ENCODE measurements at places on chromosomes 2 and 18. TPM values are rescaled to one million over a fixed set of nuclear protein-coding genes. Genes with fewer than 3 reads are reported as not detected.

DNA sequence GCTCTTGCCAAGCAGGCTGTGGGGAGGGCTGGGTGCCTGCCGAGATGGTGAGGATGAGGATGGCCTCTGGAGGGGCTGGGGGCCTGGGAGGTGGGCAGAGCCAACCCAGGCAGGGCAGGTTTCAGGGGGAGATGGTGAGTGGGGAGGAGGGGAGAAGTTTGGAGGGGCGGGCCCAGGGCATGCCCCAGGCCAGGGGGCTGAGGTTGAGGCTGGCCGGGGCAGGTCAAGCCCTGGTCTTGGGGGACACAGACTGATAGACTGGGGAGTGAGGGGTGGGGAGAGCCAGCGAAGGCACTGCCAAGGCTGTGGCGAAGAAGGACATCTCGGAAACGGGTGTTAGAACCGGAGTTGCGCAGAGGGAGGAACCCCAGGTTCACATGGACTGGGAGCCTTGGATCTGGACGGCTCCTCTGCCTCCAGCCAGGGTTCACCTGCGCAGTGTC, 12.6 kb downstream of the CAPN10 start:
- DNase-seq = no peak

- DNase-seq = no peak
These were observed 350.2 kb downstream of the RIT2 start for GRCh38 chr18:42765302-42765701.

DNA sequence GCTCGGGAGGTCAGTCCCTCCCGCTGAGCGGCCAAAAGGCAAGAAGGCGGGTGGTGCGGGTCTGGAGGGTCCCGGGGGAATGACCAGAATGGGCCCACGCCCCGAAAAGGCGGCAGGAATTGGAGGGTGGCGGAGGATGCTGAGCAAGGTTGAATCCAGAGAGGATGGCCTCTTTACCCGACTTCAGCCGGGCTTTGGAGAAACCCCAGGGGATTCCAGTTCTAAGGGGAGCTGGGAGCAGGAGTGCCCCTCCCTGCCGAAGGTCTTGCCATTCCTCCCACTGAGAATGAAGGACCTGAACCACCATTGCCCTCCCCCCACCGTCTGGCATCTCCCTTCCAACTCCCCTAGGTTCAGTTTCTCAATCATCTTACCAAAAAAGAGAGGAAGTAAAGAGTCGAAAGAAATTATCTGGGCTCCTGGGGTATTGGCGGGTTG, 38.9 kb upstream of the ATP6V1B1 start:
- DNase-seq = no peak

GRCh38 chr2:223042704-223043118, 9.3 kb upstream of the KCNE4 start:
- DNase-seq = no peak

GRCh38 chr2:181372646-181373040, 84.5 kb upstream of the ITGA4 start:
- DNase-seq = no peak

DNA sequence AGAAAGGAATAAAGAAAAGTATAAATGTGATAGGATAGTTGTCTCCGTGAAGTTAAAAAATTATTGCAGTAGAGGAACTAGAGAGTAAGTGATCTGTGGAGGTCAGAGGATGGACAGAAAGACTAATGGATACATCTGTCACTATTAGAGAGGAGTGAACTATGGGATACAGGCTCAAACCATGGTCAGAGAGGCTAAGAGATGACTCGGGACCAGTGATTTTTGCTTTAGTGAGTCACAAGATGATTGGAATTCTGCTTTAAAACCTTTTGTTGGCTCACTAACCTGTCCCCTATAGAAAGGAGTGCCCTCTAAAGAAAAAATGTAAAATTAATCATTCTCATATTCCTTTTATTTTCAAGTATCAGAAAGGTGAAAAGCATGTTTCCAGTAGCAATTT, 30.3 kb downstream of the ALMS1 start:
- no peak for DNase-seq

GRCh38 chr2:125870264-125870663, 785.7 kb upstream of the GYPC start:
- DNase-seq = no peak

- DNase-seq = no peak
These were observed 32.3 kb downstream of the ATL2 start for GRCh38 chr2:38344813-38345212.

The CYP27C1 gene
- total RNA-seq = 0.05 TPM

The BBS5 gene
- 8.0 TPM for total RNA-seq

The ZRANB3 gene
- total RNA-seq = 3.1 TPM

The CFAP65 gene
- total RNA-seq = not detected

The TNFAIP6 gene
- total RNA-seq = 2.9 TPM

Data from Right ventricle myocardium inferior (tissue), 1 donor.